GM04503 (cell line): ENCODE measurements at places on chromosomes 13 and 19.

GRCh38 chr19:58279042-58279924 lies 528 bp downstream of the ZNF8 start:
- DNase-seq: no peak

GRCh38 chr13:74114202-74114601 lies 20.0 kb downstream of the KLF12 start:
- DNase-seq: no peak

DNA sequence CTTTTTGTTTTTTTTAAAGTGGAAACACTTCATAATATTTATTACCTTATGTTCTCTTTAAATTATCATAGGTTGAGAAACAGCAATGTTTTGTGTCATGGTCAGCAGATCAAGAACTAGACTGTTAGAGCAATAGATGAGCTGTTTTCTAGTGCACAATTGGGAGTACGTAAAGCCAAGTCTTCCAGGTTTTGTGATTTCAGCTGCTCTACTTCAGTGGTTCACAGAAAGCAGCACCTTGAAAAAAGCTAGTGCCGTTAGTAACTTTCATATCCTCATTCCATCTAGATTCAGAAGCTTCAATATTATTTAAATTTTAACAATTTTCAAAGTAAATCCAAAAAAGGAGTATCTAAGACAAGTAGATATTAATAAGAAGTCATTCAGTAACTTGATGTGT lies 1.9 kb downstream of the GPR18 start:
- no peak for DNase-seq

- no peak for DNase-seq
Measured at GRCh38 chr19:46016426-46017094, 6.3 kb downstream of the PGLYRP1 start.

DNA sequence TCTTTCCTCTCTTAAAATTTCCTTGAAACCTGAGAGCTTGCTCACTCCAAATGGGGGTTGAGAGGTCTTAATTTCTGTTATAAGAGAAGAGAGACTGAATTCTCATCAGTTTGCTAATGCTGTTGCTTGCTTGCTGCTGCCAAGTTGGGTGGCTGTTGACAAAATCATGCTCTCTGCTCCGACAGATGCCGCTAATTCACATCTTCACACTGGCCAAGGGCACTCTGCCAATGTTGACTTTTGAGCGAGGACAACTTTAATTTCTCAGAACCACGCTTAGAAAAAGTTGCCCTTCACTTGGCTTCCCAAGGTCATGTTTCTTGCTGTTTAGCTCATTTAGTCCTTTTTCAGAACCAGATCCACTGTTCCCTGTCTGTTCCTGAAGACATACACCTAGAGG lies 402.9 kb downstream of the HS6ST3 start:
- no peak for DNase-seq

GRCh38 chr19:47280183-47280797 lies 5.6 kb downstream of the INAFM1 start:
- no peak for DNase-seq

DNA sequence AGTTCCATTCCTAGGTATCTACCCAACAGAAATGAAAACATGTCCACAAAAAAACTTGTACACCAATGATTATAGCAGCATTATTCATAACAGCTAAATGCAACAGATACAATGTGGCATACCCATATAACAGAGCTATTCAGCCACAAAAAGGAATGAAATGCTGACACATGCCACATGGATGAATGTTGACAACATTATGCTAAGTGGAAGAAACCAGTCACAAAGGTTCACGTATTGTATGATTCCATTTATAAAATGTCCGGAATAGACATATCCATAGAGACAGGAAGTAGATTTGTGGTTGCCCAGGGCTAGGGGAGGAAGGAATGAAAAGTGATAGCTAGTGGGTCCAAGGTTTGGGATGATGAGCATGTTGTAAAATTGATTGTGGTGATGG lies 10.8 kb downstream of the CRYL1 start:
- DNase-seq: no peak

DNA sequence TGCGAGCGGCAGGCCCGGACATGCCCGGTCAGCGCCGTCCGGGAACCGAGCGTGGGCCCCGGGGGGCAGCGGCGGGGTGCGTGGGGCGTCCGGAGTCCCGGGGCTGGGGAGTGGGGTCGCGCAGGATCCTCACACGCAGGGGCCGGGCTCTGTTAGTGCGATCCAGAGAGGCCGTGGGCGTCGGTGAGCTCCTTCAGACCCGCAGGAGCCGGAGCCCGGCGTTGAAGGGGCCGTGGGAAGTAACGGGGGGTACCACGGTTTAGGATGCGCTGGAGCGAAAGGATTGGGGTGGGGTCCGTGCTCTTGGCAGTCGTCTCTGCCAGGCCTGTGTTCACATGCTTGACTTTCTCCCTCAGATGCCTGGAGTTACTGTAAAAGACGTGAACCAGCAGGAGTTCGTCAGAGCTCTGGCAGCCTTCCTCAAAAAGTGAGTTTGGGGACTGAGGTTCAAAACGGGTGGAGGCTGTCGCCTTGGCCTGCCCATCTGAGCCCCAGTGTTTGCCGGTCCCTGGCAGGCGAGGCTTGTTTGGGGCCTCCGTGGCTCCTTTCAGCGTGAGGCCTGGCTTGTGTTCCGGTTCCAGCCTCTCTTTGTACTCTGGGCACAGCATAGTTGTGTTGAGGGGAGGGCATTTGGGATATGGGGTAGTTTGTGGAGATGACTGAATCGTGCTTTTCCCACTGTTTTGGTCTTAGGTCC lies 512 bp downstream of the RPS19 start:
- DNase-seq: no peak

- DNase-seq: no peak
Measured at GRCh38 chr13:39509616-39510315, 93.2 kb downstream of the LHFPL6 start.

GRCh38 chr19:22199171-22199570 lies 2.4 kb upstream of the ZNF676 start:
- DNase-seq: no peak

DNA sequence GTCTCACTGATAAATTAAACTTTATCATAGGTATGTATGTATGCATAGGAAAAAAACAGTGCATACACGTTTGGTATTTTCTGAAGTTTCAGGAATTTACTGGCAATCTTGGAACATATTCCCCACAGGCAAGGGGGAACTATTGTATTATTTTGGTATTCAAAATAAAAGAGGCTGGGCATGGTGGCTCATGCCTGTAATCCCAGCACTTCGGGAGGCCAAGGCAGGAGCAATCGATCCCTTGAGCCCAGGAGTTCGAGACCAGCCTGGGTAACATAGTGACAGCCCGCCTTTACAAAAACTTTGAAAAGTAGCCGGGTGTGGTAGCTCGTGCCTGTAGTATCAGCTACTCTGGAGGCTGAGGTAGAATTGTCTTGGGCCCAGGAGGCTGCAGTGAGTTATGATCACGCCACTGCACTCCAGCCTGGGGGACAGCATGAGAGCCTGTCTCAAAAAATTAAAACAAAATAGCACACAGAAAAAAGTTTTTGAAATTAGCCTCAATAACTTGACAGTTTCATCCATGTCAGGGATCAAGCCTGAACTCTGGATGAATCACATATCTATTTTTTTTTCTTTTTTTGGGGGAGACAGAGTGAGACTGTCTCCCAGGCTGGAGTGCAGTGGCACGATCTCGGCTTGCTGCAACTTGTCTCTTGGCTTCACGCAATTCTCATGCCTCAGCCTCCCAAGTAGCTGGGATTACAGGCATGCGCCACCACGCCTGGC lies 29.1 kb upstream of the HOMER3 start:
- no peak for DNase-seq
